Mammary microvascular endothelial cell (primary cell): ENCODE measurements at places on chromosomes 1 and 21. TPM values are rescaled to one million over a fixed set of nuclear protein-coding genes. Genes with fewer than 3 reads are reported as not detected.

The TMIGD3 gene
- total RNA-seq = 0.59 TPM in 1 of 2 replicates, not detected in the other

The AMY1C gene
- total RNA-seq = not detected in 2 replicates

The RNU1-3 gene
- total RNA-seq = under 0.01 TPM in 1 of 2 replicates, not detected in the other

The AHDC1 gene
- 4.7 and 5.6 TPM in 2 replicates for total RNA-seq

The ITLN1 gene
- total RNA-seq = not detected in 2 replicates

The S1PR1 gene
- 210 and 241 TPM in 2 replicates for total RNA-seq

The CLIC6 gene
- not detected in 2 replicates for total RNA-seq

The LCE7A gene
- total RNA-seq = not detected in 2 replicates

The KCNT2 gene
- 0.13 TPM in 1 of 2 replicates, not detected in the other for total RNA-seq

The GPR37L1 gene
- total RNA-seq = not detected in 2 replicates

The SPRR2A gene
- total RNA-seq = not detected in 2 replicates

The UBASH3A gene
- not detected in 2 replicates for total RNA-seq

The CD1E gene
- total RNA-seq = not detected in 2 replicates

The TAL1 gene
- 25.1 and 25.8 TPM in 2 replicates for total RNA-seq

The JAM2 gene
- 0.53 and 0.79 TPM in 2 replicates for total RNA-seq

The PEAR1 gene
- total RNA-seq = 46.7 and 49.8 TPM in 2 replicates
